ENCODE measurements at places on chromosomes 1 and 21. TPM values are rescaled to one million over a fixed set of nuclear protein-coding genes. Genes with fewer than 3 reads are reported as not detected.
A peak's percentile ranks its signal among the peaks of the same experiment; 100 is the strongest.

DNA sequence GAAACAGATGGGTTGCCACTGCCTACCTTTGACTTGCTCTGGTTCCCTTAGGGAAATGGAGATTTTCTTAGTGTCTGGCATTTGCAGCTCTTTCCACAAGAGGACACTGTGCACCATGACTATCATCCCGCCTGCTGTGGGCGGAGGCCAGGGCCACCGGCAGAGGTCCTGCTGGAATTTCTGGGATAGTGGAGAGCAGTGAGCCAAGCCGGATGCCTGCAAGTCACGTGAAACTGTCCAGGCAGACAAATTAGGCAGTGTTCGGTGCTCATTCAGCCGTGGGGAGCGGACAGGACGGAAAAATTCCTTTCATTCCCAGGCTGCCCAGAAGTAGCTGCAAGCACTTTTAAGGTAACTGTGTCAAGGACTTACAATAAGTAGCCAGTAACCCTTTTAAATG lies 43.4 kb downstream of the IGSF5 start:
- H3K4me1 ChIP-seq, result peaks cover 8% of the 10 kb centered on the region
- H3K27me3 ChIP-seq, result no peaks in the 10 kb centered on the region
- no peak overlapping the region for H3K27ac ChIP-seq
- H3K36me3 ChIP-seq, result no peaks in the 10 kb centered on the region
- DNase-seq, result no peak

DNA sequence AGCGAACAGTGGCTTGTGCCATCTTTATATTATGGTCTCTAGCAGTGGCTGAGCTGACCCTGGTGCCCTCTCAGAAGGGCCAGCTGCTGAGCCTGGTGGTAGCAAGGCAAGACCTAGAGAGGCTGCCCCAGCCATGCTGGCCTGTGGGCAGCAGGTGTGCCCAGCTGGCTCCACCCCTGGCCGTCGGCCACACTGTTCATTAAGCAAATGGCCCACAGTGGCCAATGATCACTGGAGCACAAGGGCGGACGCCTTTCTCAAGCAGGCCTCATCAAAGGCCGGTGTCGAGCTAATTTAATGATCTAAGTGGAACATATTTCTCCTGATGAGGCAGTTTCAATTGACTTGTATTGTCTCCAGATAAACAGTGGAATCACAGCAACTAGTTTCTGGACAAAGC lies 89.4 kb downstream of the GRIK3 start:
- no peak overlapping the region for H3K4me3 ChIP-seq
- H3K4me1 ChIP-seq, result no peaks in the 10 kb centered on the region
- no peak overlapping the region for H3K27ac ChIP-seq
- H3K36me3 ChIP-seq, result no peaks in the 10 kb centered on the region

DNA sequence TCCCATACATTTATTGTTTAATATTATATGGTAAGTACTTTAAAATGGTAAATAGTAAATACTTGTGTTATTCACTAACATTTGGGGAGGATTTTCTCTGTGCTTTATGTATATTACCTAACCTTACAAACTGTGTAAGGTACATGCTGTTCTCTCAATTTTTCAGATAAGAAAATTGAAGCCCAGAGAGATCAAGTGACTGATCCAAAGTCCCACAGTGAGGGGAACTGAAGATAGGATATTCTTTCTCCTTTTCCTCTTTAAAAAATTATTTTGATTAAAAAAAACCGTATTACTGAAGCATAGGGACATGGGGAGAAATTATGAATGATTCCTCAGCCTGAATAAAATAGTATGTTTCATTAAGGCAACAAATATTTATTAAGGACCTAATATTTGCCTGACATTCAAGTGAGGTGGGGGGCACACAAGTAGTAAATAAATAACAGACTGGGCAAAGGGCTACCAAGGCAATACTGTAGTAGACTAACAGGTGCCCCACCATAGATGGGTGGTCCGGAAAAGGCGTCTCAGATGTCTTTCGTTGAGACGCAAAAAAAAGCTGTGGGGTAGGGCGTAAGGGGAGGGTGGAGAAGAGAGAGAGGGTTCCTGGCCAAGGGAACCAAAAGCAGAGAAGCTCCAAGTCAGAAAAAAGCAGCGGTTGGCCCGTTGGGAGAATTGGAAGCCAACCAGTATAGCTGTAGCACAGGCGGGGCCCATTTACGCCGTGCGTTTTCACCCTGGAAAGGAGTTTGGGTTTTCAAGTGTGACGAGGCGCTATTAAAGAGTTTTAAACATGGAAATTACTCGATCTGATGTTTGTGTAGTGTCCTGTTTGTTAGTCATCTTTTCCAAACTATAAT lies 944 bp upstream of the AGO3 start:
- no peak for DNase-seq
- H3K27ac ChIP-seq, result peak overlapping the region; percentile 95
- H3K4me3 ChIP-seq, result peak overlapping the region; percentile 82

DNA sequence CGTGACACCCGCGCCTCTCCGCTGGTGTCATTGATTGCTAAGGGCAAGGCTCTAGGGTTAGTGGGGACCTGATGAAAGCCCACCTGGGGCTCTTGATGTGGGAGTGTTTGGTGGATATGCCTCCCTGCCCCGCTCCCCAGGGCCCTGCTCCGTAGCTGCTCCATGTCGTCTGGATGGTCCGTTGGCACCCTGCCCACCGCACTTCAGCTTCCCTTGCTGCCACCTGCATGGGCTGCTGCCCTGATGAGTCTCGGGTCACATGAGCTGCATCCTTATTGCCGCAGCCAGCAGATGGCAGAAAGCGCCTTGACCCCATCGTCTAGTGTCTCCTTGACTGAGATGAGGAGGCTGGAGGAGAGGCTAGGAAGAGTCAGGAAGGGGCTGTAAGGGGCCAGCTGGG lies 439.4 kb downstream of the CAMTA1 start:
- DNase-seq, result peak; percentile 62
- no peak overlapping the region for H3K4me3 ChIP-seq
- H3K36me3 ChIP-seq, result no peaks in the 10 kb centered on the region
- H3K4me1 ChIP-seq, result peaks cover 16% of the 10 kb centered on the region

DNA sequence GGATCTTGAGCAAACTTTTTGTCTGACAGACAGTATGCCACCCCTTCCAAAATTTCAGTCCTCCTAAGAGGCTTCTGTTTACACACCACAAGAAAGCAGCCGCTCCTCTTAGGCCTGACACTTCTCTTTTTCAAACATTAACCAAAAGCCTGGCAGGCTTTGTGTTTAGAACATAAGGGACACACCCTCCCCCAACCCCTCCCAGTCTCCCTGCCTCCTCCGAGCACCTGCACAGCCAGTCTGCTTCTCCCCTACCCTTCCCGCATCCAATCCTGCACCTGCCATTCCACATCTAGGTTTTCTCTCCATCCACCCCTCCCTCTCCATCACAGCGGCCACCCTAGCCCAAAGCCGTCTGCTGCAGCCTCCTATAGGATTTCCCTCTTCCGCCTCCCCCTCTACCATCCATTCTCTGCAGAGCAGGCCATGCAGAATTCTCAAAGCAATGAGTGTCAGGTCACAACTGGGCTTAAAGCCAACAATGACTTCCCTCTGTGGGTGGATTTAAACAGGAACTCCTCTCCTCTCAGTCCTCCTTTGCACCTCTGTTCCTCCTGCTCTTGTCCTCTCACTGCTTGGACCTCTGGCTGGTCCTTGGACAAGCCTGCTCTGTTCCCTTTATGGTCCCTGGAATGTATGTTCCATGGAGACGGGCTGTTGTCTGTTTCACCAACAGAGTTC lies 478.2 kb downstream of the NPHP4 start:
- no peak overlapping the region for H3K4me3 ChIP-seq
- no peaks in the 10 kb centered on the region for H3K4me1 ChIP-seq
- H3K27ac ChIP-seq, result no peak overlapping the region
- DNase-seq, result no peak

GRCh38 chr1:201471772-201472171 lies 2.8 kb upstream of the PHLDA3 start:
- no peak overlapping the region for H3K27ac ChIP-seq
- H3K36me3 ChIP-seq, result no peaks in the 10 kb centered on the region
- H3K4me1 ChIP-seq, result peaks cover 25% of the 10 kb centered on the region
- H3K27me3 ChIP-seq, result no peaks in the 10 kb centered on the region
- no peak for DNase-seq

- peaks cover 3% of the 10 kb centered on the region for H3K27me3 ChIP-seq
- no peaks in the 10 kb centered on the region for H3K36me3 ChIP-seq
- H3K27ac ChIP-seq, result no peak overlapping the region
- H3K4me1 ChIP-seq, result peaks cover 5% of the 10 kb centered on the region
These were observed 62.0 kb downstream of the SLC9A1 start for GRCh38 chr1:27092888-27093287.

DNA sequence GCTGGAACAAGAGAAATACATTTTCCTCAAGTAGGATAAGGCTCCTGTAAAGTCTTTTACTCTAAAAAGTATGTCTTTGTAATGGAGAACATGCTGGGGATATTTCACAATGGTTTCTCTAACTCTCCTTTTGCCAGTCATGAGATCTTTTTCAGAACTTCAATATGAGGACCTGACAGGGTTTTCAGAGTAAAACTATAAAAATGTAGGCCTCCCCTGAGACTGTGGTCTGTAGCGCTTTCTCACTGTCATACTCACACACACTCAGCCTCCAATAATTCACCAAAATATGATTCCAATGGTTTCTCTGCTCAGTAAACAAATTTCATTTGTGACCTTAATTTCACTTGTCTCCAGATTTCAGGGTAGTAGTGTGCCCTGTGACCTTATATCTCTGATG lies 440.1 kb upstream of the PTBP2 start:
- H3K27me3 ChIP-seq, result no peaks in the 10 kb centered on the region
- H3K4me3 ChIP-seq, result no peak overlapping the region

DNA sequence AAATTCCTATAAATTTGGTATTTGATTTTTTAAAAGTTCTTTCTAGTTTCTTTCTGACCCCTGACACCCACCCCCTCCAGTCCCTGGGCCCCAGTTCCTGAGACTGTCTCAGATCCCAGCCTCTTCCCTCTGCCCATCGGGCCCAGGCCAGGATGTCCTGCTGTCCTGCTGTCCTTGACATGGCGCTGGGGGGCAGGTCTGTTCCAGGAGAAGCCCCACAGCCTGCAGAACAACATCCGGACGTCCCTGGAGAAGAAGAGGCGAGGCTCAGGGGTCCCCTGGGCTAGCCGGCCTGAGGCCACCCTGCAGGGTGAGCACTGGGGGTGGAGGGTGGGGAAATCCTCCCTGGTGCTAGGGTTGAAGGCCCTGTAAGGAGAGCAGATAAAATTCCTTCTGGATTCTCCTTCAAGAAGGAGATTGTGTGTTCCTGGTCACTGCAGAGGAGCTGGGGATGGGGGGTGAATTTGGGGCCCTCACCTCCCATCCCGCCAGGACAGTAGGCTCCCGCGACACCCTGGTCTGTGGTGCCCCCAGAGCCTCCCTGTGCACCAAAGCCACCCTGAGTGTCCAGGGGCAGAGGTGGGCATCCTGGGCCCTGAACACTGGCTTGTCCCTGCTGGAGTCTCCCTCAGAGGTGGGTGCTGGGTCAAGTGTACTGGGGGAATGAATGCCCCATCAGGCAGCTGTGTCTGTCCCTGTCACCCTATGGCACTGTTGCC lies 45.0 kb downstream of the DISP3 start:
- H3K27me3 ChIP-seq, result no peaks in the 10 kb centered on the region
- no peaks in the 10 kb centered on the region for H3K4me1 ChIP-seq
- DNase-seq, result no peak

DNA sequence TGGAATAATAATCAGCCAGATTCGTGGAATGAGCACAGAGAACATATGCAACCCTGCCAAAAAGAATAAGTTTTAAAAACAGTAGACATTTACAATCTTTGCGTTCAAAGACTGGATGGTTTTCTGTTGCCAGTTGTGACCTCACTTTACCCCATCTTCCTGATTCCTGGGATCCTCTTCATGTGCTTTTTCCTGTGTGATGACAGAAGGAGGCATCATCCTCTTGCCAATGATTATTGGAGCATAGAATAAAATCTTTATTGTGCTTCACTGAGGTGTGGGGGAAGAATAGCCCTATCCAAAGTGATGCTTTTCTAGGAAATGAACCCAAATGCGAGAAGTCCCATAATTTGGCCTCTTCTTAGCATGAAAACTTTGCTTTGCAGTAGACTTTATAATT lies 15.0 kb upstream of the BARHL2 start:
- H3K4me1 ChIP-seq, result peaks cover 20% of the 10 kb centered on the region
- H3K27ac ChIP-seq, result no peak overlapping the region

DNA sequence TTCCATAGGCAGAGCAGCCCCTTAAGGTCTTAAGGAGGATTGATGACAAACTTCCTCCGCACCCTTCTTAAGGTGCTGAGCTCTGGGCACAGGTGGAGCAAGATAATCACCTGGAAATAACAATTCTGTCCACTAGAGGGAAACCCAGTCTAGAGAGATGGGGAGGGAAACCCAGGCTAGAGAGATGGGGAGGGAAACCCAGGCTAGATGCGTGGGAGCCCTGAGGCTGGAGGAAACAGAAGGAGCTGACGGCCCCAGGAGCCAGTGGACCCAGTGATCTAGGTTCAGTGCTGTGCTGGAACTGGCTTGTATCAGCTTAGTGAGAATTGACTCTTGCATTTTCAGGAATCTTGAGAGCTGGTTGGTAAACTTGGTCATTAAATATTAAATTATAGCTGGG lies 17.8 kb upstream of the MYCL start:
- DNase-seq, result no peak
- peaks cover 3% of the 10 kb centered on the region for H3K4me1 ChIP-seq
- peaks cover 40% of the 10 kb centered on the region for H3K27me3 ChIP-seq
- H3K36me3 ChIP-seq, result no peaks in the 10 kb centered on the region

GRCh38 chr1:167095368-167095767 lies 1.5 kb downstream of the STYXL2 start:
- peaks cover 18% of the 10 kb centered on the region for H3K27me3 ChIP-seq
- H3K27ac ChIP-seq, result peak overlapping the region; percentile 50
- peaks cover 5% of the 10 kb centered on the region for H3K36me3 ChIP-seq

DNA sequence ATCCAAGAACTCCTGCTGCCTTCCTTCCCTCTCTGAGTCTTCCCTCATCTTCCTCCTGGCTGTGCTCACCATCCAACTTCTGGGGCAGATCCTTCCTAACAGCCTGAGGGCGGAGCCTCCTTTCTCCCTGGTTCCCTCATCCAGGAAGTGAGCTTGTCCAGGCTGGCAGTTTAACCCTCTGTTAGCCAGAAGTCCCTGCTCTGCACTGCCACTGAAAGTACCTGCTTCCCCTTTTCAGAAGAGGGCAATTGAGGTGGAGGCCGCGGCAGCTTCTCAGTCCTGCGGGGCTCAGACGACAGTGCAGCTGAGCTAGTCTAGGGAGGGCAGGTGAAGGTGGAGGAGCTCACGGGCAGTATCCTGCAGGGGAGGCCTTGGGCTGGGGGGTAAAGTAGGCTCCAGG lies 149.1 kb downstream of the FCRL5 start:
- no peak for DNase-seq
- no peaks in the 10 kb centered on the region for H3K27me3 ChIP-seq
- no peak overlapping the region for H3K27ac ChIP-seq

GRCh38 chr1:214155987-214156625 lies 124.9 kb upstream of the SMYD2 start:
- no peaks in the 10 kb centered on the region for H3K36me3 ChIP-seq
- no peak overlapping the region for H3K4me3 ChIP-seq
- no peaks in the 10 kb centered on the region for H3K4me1 ChIP-seq
- no peak overlapping the region for H3K27ac ChIP-seq
- H3K27me3 ChIP-seq, result peaks cover 36% of the 10 kb centered on the region

The PUSL1 gene
- total RNA-seq, result 22.1 TPM

The ASCL5 gene
- total RNA-seq, result not detected
